Head of caudate nucleus (tissue), 42 donors: ENCODE measurements at places on chromosomes 6 and 20.

DNA sequence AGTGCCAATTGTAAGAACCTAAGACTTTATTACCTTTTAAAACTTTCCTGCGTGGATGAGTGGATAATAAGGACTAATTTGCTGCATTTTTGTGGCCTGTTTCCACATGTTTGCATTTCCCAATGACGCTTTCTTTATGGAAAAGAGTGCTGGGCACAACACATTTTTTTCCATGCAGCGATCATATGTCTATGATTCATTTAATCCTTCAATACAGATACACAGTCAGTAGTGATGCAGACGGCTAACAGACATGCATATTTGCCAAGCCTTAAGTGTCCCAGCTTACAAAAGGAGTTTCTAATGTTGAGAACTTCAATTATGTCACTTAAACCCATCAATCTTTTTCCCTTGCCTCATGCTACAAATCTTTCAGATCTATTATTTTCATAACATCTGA lies 239.8 kb upstream of the PREP start:
- DNase-seq = no peak

DNA sequence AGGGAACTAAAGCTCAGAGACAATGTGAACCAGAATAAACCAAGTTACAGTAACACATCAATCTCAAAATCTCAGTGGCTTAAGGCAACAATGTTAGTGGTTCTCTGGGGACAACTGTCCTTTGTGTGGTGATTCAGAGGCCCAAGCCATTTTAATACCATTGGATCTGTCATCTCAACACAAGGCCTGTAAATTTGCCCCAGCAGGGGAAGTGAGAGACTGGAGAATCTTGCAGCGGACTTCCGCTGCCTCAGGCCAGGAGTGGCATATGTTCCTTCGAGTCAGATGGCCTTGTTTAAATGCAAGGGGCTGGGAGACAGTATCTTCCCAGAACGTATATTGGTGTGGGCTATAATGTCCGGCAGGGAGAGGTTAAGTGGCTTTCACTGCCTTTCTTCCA lies 126.0 kb downstream of the CD83 start:
- DNase-seq = no peak

GRCh38 chr6:79672631-79673111 lies 41.5 kb downstream of the SH3BGRL2 start:
- DNase-seq = no peak

GRCh38 chr6:165439928-165440554 lies 130.6 kb upstream of the C6orf118 start:
- no peak for DNase-seq

- DNase-seq = no peak
Observed at GRCh38 chr6:91447530-91448254, 860.8 kb upstream of the MAP3K7 start.

DNA sequence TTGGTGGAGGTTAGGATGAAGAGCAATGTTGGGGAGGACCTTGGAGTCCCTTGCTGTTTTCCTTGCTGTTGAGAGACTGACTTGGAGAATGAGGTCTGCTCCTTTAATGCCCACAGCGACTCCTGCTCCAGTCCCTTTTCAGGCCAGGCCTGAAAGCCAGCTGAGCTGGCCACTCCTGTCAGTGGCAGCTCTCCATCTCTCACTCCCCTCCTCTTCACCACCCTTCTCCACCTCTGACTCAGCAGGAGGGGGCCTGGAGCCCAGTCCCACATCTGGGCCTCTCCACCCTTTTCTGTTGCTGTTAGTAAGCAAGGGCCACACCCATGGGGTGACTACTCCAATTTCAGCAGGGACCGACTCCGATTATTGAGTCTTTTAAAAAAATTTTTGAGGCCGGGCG lies 2.2 kb downstream of the SNX21 start:
- DNase-seq = no peak
